ENCODE measurements at places on chromosomes 5 and 9.

GRCh38 chr9:112218908-112219307 is 43.8 kb upstream of the SUSD1 start:
- no peaks in the 10 kb centered on the region for H3K36me3 ChIP-seq
- DNase-seq: no peak
- H3K27me3 ChIP-seq: no peaks in the 10 kb centered on the region
- no peak overlapping the region for H3K4me3 ChIP-seq
- H3K4me1 ChIP-seq: no peaks in the 10 kb centered on the region
- no peak overlapping the region for H3K27ac ChIP-seq

- H3K4me1 ChIP-seq: peaks cover 8% of the 10 kb centered on the region
- no peak overlapping the region for H3K4me3 ChIP-seq
- DNase-seq: peak; percentile 30
- no peaks in the 10 kb centered on the region for H3K27me3 ChIP-seq
Observed at GRCh38 chr9:79610791-79611614, 39.2 kb downstream of the TLE4 start.

GRCh38 chr9:137550231-137550621 is at the start of gene PNPLA7:
PNPLA7 (minus strand) TSS chr9:137550402; CDS start chr9:137550197, 205 bp downstream.
- peak; percentile 60 for DNase-seq
- H3K27me3 ChIP-seq: no peaks in the 10 kb centered on the region
- H3K4me1 ChIP-seq: peaks cover 6% of the 10 kb centered on the region
- peaks cover 5% of the 10 kb centered on the region for H3K36me3 ChIP-seq
- H3K4me3 ChIP-seq: peak within 1 kb of the TSS; percentile 66

GRCh38 chr5:139955053-139955605 is 88.0 kb downstream of the NRG2 start:
- H3K36me3 ChIP-seq: no peaks in the 10 kb centered on the region
- H3K27me3 ChIP-seq: peaks cover under 1% of the 10 kb centered on the region
- DNase-seq: no peak

DNA sequence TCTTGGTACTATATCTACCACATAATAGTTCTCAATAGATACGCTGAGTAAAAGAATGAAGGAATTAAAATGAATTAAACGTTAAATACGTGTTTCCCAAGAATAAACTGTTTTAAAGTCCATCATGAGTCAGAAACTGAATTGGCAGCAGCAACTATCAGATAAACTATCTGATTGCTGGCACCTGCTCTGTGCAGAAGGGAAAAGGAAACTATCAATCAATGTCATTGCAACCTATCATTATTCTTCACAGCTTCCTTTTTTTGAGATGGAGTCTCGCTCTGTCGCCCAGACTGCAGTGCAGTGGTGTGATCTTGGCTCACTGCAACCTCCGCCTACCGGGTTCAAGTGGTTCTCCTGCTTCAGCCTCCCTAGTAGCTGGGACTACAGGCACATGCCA is 8.8 kb upstream of the WDR36 start:
- H3K27ac ChIP-seq: no peak overlapping the region
- no peaks in the 10 kb centered on the region for H3K4me1 ChIP-seq
- DNase-seq: no peak
- H3K36me3 ChIP-seq: no peaks in the 10 kb centered on the region
